Fibroblast of the aortic adventitia (primary cell): ENCODE measurements at places on chromosomes 12 and 14.

- DNase-seq = no peak
Observed at GRCh38 chr12:129819391-129819790, 84.4 kb downstream of the TMEM132D start.

DNA sequence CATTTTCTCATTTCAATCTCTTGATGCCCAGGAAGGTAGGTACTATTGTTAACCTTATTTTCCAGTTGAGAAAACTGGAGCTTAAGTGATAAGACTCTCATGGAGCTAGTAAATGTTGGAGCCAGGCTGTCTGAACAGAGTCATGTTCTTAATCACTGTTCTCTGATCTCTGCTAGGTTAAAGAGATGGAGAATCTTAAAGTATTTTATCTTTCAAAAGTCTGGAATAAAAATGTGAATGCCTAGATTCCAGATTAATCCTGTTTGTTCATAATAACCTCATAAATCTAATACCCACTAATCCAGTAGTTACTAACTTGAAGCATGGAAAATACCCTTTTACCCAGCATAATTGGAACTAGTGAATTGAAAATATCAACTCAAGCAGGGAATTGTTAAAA, 341.0 kb upstream of the RGS6 start:
- no peak for DNase-seq

DNA sequence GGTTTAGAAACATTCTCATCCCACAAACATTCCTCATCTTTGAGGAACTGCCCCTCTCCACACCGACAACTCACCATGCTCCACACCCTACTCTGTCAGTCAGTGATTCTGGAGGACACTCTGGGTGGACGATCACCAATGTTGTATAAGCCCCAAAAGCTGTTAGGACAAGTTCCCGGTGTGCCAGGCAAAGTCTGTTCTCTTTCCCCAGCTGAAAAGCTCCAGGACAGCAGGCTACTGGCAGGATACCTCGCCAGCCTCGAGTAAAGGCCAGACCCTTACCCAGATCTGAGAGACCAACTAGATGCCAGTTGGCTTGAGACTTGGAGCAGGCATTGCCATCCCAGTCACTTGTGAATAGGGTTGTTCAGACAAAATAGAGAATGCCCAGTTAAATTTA, 12.0 kb downstream of the KRT5 start:
- no peak for DNase-seq

- no peak for DNase-seq
Observed at GRCh38 chr14:34256223-34256622, 205.8 kb downstream of the SPTSSA start.

GRCh38 chr14:47500369-47500768, 175.0 kb downstream of the MDGA2 start:
- no peak for DNase-seq

GRCh38 chr12:67942724-67943123, 46.5 kb upstream of the IFNG-AS1 start:
- no peak for DNase-seq

- DNase-seq = peak; percentile 57
Observed at GRCh38 chr14:104820669-104821228, 19.8 kb downstream of the ZBTB42 start.

- DNase-seq = peak; percentile 99
Observed at GRCh38 chr14:67738740-67739504, 37.2 kb downstream of the RDH12 start.
